ENCODE measurements at places on chromosomes 7 and 10.

- no peak for DNase-seq
Observed at GRCh38 chr7:4085937-4086691, 596.0 kb upstream of the FOXK1 start.

DNA sequence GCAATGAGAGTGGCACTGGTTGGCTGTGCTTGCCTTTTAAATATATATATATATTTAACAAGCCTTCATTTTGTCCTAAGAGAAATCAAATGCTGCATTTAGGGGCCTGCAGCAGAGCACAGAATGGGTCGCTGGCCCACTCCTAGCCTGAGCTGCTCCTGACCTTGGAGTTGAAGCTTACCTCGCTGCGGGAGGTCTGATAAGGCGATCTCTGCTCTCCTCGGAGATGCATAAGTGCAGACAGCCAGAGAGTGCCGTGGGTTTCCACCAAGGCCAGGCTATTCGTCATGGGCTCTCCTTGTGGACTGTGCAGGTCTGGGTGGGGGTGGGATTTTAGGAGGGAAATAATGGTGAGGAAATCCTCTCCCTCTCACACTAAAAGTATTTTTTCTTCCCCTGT is 99.5 kb upstream of the IKZF1 start:
- no peak for DNase-seq

GRCh38 chr7:19116121-19117090 is 1.0 kb downstream of the TWIST1 start:
- no peak for DNase-seq

DNA sequence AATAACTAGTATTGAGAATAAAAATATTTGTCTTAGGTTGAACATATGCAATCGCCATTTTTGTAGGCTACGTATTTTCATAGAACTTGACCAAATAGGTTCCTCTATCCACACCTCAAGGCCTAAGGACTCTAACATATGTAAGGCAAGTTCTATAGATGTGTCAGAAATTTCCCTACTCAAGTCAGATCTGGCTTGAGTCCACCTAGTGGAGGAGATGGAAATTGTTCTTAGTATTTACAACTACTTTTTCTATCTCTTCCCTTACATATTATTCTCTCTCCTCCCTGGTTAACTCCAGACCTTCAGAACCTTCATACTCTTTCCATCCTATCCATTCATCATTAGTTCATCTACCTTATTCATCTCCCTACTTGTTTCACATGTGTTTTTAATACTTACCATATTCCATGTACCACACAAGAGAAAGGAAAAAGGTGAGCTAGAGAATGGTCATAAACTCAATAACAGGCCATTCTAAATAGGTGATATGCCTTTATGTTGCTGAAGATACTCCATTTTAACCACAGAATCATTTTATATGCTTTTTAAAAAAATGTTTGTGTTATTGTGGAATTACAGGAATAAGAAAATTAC is 174.5 kb upstream of the HDAC9 start:
- no peak for DNase-seq

DNA sequence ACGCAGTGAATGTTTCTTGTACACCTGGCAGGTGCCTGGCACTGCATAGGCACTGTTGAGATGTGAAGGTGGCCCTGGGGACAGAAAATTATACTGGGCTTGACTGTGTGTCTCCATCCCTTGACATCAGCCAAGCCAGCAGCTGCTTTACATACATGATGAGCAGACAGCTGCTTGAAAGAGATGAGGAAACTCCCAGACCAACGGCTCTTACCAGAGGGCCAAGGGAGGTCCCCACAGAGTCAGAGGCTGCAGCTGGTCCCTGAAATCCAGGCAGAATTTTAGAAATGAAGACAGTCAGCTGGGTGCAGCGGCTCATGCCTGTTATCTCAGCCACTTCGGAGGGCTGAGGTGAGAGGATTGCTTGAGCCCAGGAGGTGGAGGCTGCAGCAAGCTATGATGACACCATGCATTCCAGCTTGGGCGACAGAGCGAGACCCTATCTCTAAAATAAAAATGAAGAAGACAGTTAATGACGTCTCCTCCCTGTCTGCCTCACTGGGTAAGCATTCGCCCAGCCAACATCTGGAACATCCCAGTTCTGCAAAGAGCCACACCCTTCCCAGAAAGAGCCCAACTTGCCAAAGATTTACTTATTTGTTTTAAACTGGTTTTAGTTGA is 17.6 kb downstream of the LIMK1 start:
- DNase-seq = no peak

GRCh38 chr7:151175793-151176311 is 8.4 kb upstream of the GBX1 start:
- no peak for DNase-seq

- no peak for DNase-seq
Observed at GRCh38 chr10:95177429-95177828, 16.6 kb upstream of the ACSM6 start.

- no peak for DNase-seq
Observed at GRCh38 chr7:95601316-95601715, 5.0 kb upstream of the PDK4 start.

- DNase-seq = no peak
Observed at GRCh38 chr10:29839826-29840515, 205.2 kb upstream of the SVIL start.

DNA sequence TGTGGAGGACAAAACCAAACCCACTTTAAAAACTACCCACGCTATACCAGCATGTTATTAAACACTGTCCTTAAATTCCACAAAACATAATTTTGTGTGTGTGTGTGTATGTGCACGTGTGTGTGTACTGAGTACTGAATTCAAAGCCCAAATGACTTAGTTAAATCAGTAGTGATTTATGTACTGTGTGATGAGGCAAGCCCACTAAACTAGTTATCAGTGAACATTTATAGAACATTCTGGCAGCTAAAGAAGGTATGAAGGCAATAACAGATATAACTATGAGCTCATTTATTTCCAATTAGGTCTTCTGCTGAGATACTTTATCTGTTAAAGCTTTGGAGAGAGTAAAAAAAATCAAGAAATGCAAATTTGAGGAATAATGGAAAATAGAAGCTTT is 115.1 kb downstream of the CPED1 start:
- DNase-seq = no peak

GRCh38 chr7:132328047-132328620 is 248.1 kb downstream of the PLXNA4 start:
- no peak for DNase-seq

GRCh38 chr7:7956531-7957128 is 12.0 kb upstream of the GLCCI1 start:
- DNase-seq = no peak

GRCh38 chr7:53358269-53358668 is 322.8 kb downstream of the POM121L12 start:
- DNase-seq = no peak

DNA sequence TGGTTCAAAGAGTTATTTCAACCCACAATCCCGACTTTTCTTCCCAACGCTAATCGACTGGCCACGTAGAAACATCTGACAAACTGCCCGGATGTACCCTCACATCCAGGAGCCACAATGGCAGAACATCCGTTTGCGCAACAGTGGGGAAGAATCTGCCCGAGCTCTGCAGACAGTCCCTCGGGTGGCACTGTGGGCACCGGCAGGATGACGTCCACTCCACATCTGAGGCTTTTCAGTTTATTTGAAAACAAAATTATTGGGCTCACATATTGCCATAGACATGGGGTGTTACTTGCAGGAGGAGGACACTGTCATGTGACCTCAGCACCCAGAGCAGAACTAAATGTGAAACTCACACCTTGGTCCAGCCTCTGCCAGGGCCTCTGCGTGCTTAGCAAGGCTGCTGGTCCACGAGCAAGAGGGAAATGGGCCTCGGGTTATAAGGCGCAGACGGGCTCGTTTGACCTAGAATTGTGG is 84.1 kb downstream of the MKI67 start:
- no peak for DNase-seq

GRCh38 chr7:96689414-96689813 is 20.2 kb downstream of the SEM1 start:
- DNase-seq = no peak

- no peak for DNase-seq
Observed at GRCh38 chr10:49605216-49605938, 4.7 kb upstream of the SLC18A3 start.

- no peak for DNase-seq
Observed at GRCh38 chr7:464454-465401, 54.9 kb downstream of the PDGFA start.

GRCh38 chr7:107387573-107388219 is 82.2 kb upstream of the GPR22 start:
- no peak for DNase-seq

- DNase-seq = no peak
Observed at GRCh38 chr10:24363070-24363469, 154.1 kb downstream of the KIAA1217 start.

- no peak for DNase-seq
Observed at GRCh38 chr10:102620138-102620590, 24.1 kb upstream of the TRIM8 start.

DNA sequence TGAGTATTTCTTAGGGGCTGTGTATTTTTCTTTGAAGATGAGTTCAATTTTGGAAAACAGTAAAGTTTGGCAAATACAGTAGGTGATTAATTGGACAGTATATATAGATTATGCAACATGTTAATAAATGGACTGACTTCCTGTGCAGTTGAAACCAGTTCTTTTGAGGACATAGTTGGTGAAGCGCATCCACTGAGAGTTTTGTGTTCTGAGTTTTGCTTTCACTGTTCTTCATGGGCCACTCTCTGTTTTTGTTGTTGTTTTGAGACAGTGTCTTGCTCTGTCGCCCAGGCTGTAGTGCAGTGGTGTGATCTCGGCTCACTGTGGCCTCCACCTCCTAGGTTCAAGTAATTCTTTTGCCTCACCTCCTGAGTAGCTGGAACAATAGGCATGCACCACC is 109.0 kb downstream of the SDHAF3 start:
- no peak for DNase-seq

- no peak for DNase-seq
Observed at GRCh38 chr7:108561047-108561619, 8.4 kb downstream of the THAP5 start.

DNA sequence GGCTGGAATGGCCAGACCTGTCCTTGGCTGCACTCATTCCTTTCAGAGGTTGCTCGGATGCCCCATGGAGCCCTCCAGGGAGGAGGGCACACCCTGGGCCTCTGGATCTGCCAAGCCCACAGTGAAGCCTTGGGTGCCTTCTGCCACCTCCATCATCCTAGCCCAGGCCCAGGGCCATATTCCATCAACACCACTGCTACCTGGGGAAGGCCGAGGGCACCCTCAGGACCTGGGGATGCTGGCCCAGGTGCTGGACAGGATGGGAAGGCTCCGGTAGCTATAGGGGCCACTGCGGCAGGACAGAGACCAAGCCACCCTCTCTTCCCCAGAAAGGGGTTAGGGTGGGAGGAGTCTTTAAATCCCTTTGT is 810 bp downstream of the OPN4 start:
- no peak for DNase-seq

DNA sequence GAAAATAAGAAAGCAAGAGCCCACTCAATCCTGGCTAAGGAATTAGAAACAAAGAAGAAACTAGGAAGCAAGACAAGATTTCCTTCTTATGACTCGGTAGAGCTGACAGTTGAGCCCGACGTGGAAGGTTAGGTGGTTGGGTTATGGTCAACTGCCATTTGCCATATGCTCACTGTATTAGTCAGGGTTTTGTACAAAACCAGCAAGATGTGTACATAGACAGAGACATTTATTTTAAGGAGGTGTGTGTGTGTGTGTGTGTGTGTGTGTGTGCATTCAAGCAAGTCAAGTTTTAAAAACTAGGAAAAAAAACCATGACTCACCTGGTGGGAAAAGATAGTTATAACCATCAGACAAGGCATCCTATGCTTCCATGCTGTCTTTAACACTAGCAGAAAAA is 158.5 kb downstream of the VPS50 start:
- DNase-seq = no peak

- DNase-seq = no peak
Observed at GRCh38 chr7:122520971-122521555, 177.9 kb downstream of the RNF133 start.

DNA sequence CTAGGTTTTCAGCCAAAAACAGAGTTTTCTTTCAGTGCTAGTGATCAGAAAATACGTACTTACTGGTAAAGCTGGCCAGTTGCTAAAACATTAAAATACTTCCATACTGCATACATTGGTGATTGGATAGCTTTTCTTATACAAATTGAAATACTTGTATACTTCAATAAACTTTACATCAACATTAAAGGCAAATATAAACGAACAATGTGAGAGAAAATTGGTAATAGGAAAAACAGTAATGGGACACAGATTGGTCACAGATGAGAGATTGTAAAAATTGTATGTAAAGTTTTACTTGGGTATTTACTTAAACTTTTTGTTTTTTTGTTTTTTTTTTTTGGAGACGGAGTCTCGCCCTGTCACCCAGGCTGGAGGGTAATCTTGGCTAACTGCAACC is 391.7 kb downstream of the TFEC start:
- DNase-seq = no peak

DNA sequence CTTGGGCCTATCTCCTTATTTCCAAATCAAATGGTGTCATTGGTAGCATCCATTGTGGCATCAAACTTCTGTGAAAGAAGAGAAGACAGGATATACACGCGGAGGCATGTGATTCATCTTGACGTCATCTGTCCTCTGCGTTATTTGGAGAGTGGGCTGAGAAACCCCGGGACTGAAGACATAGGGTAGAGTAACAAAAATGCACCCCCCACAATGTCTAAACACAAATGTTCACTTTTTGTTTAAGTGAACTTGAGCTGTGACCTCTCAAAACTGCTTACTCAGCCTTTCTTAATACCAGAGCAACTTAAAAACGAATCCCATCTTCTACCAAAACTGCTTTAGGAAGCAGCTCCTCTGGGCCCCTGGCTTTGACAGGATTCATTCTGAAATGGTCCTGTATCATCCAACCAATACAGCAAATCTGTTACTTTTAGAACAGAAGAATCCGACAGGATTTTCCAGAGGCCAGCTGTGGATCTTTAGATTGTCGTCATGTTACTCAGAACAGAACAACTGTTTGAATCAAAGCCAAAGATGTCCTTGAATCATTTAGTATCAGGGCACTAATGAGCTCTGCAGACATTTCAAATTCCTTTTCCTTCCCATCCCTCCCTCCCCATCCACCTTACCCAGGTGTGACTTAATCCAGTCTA is 438.1 kb downstream of the SUGCT start:
- no peak for DNase-seq

DNA sequence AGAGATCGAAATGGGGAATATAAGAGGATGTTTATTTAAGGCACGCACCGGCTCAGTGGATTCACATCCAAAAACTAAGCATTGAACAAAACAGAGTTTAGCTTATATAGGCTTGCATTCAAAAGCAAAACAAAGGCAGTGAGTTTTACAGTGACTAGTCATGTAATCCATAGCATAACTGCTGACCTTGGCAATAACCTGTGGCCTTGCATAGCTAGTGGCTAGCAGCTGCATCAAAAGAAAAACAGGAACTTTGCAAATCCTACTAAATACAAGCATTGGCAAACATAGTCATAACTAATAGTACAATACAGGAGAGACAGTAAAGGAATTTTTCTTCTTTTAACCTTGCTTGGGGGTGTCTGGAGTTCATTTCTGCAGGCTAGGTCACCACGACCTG is 9.7 kb upstream of the ZNF485 start:
- DNase-seq = no peak

DNA sequence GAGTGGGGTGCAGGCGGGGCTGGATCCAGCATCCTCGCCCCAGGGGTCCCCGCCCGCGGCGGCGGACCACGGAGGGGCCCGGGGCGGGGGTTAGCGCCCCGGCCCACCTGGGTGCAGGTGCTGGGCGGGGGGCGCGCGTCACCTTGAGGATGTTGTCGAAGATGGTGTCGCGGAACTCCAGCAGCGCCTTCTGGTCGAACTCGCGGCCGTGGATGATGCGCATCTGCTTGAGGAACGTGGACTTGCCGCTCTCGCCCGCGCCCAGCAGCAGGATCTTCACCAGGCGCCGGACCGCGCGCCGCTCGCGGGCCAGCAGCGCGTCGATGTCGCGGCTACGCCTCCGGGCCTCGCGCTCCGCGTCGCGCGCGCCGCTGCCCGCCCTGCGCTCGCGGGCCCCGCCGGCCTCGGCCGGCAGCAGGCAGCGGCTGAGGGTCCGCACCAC is 376 bp downstream of the GNA12 start:
- no peak for DNase-seq
